ENCODE measurements at places on chromosomes 4 and X.

DNA sequence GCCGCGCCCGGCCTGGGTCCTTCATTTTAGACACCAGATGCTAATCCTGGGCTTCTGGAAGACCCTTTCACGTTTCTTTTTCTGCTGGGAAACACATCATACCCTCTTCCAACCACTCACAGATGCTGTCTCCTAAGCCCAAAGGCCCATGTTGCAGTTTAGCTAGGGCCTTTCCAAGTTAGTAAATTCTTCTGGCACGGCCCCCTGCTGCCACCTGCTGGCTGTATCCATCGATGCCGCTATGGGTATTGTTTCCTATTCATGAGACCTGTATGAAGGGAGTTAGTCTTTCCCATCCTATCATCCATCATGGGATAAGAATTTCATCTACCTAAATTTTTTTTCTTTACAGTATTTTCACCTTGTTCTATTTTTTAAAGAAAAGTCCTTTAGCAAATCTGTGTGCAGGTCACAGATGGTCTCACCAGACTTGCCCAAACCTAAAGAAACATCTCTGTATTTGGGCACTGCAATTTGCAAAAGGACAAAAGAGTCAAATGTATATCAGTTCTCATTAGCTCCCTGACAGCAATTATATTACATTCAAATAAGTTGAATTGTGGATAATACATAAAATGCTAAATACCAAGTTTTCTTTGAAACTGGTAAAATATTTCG is 37.8 kb upstream of the SLC9A7 start:
- peak; percentile 49 for DNase-seq

DNA sequence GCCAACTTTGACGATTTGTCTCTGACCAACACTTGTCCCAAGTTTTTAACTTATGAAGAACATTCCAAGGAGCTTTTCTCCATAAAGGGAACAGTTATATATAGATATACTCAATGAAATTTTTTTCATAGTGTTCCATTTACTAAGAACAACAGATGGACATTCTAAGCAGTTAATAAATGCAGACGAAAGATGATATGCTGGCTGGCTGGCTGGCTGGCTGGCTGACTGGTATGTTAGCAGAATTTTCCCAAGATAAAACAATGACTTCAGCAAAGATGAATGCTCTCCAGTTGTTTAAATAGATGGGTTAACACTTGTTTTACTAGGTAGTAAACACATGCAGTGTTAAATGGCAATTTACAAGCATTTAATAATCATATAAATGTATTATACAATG is 62.2 kb downstream of the SPANXN3 start:
- DNase-seq = peak; percentile 35

- DNase-seq = no peak
Observed at GRCh38 chr4:152065545-152065944, 304.7 kb upstream of the GATB start.

GRCh38 chr4:121397941-121398601 is 17.3 kb upstream of the QRFPR start:
- no peak for DNase-seq

- DNase-seq = peak; percentile 70
Observed at GRCh38 chr4:186144946-186145569, 40.6 kb downstream of the FAM149A start.

DNA sequence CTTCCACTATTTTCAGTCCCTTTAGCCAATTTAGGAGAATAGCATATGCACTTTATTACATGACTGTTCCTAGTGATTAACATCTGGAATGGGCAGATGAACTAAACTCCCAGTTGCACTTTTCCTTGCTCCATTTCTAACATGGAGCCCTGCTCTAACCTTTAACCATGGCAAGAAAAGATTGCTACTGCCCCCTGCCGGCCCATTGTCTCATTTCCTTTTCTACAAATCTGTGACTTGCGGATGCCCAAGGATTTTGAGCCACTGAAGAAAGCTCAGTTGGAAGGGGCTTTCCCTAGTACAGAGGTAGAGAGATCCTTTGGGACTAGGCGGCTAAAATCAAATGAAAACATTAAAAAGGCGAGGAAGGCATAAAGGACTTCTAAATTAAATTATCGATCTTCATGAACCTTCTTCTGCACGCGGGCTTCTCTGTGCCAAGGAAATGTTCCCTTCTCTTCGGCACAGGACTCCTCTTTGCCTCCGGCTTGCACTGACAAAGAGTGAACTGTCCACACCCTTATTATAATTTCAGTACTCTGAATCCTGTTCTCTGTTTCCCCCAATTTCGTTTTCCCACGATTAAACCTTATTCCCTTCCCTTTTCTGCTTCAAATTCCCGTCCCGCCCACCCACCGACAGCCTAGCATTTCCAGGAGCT is 577 bp upstream of the GLRA2 start:
- DNase-seq = peak; percentile 61

- no peak for DNase-seq
Observed at GRCh38 chr4:152988721-152989553, 52.8 kb downstream of the FHDC1 start.

- no peak for DNase-seq
Observed at GRCh38 chrX:107744868-107745267, 30.7 kb downstream of the TSC22D3 start.

DNA sequence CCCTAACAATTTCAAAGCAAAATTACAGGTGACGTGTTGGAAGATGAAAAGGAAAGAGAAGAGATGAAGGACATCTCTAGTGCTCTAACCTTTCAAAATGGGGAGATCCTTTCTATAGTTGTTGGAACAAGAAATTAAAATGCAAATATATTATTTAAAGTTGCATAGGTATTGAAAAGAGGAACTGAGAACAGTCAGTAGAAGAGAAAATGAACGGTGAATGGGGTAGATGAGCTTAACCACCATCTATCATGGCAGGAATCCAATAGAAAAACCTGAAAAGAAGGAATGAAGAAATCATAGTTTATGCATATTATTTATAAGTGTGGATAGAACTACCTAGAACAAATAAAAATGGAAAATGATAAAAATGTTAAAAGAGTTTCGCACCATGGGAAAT is 42.0 kb downstream of the ANXA5 start:
- no peak for DNase-seq

- peak; percentile 62 for DNase-seq
Observed at GRCh38 chr4:84673475-84674240, 90.7 kb downstream of the CDS1 start.

DNA sequence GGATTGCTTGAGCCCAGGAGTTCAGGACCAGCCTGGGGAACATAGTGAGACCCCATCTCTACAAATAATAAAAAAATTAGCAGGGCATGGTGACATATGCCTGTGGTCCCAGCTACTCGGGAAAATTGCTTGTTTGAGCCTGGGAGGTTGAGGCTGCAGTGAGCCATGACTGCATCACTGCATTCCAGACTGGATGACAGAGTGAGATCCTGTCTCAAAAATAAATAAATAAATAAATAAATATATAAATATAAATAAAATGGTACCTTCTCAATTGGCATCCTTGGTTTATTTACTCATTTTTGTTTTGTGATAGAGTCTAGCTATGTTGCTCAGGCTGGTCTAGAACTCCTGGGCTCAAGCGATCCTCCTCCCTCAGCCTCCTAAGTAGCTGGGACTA is 144.2 kb downstream of the CHRNA9 start:
- no peak for DNase-seq

GRCh38 chr4:8721621-8722020 is 129.1 kb downstream of the CPZ start:
- no peak for DNase-seq

DNA sequence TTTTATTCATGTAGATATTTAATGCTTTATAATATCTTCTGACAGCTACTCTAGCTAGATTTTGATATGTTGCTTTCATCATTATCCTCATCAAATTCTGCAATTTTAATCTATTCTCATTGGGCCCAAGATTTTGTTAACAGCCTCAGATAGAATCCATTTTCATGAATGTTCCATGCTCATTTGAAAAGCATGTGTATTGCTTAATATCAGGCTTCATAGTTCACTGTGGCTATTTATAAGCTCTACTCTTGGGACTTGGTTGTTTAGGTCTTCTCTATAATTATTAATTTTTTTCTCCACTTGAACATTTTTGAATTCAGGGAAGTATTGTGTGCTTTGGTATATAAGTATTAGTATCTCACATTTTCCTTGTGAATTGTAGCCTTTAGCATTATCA is 41.8 kb downstream of the RAB40A start:
- no peak for DNase-seq

DNA sequence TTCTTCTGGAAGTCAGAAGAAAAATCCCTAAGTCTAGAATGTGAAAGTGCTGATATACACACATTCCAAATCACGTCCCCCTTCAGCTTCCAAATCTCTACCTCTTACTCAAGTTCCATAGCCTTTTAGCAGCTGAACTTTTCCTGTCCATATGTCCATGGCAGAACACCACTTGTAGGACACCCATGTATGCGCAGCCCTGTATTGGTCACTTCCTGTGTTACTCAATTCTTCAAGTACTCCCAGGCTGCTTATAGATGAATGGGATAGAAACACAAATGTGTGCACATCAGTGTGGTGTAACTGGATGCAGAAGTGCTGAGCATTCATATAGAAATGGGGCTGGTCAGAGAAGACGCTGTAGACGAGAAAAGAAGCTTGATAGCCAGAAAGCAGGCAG is 18.8 kb downstream of the SRPX2 start:
- DNase-seq = no peak

DNA sequence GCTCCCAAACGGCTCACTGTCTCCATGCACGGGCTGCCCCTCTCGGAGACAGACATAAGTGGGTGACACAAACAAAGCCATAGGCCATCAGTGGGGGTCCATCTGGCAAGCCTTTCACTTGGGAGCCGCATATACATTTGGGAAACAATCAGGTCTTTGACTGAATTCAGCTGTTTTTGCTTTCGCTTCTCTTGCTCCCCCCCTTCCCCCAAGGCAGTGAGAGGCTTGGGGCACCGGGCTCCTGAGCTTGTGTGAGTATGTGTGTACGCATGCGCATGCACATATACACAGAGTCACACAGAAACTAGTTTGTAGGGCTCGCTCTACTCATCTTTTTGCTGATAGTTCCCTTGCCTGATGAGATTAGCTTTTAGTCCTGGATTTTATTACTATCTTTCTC is 284.4 kb downstream of the AFF2 start:
- DNase-seq = peak; percentile 1

DNA sequence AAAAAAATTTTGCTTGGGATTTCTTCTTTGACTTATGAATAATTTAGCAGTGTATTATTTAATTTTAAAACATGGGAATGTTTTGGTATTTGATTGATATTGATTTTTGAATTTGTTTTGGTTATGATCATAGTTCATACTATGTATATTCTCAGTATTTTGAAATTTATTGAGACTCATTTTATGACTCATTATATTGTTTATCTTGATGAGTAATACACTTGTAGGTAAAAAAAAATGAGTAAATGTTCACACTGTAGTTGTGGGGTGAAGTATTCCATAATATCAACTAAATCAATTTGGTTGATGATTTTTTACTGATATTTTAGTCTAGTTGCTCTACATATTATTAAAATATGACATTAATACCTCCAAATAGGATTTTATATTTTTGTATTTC is 1142.2 kb downstream of the ADGRL3 start:
- DNase-seq = no peak

DNA sequence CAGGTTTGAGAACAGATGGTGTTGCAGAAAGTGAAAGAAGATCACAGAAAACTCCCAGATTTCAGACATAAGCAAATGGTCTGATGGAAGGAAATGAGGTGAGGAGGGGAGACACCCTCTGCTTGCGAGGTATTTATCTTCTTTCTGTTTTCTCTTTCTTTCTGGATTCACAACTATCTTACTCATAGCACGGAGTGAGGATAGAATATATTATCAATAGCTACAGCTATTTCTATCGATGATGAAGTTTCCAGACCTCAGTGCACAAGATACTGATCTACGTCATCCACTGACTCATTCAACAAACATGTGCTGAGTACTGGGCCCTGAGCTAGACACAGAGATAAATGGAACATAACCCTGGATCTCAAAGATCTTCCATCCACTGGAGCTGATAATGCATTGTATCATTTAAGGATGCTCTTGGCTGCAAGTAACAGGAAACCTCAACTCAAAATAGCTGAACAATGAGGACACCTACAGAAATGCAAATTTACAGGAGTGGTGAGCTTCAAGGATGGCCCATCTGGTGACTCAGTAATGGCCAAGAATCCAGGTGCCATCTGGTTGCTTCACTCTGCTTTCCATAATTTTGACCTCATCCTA is 21.2 kb downstream of the SLC2A9 start:
- no peak for DNase-seq

- no peak for DNase-seq
Observed at GRCh38 chrX:13468096-13468495, 101.3 kb upstream of the EGFL6 start.

DNA sequence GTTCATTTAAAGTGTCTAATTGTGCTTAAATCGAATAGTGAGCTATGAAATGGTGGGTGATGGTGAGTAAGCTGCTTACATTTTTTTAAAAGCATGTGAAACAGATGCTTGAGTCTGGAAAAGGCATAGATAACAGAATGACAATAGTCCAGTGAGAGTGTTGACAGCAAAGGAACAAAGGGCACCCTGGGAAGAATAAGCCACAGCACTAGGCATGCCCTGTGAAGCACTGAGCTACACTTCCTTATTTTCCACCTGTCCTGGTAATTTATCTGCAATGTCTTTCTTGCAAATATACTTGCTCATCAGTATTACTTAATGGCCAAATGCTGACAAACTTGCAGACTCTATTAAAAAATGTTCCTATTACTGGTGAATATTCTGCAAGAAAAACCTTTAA is 168.7 kb downstream of the PRDM5 start:
- DNase-seq = no peak

- peak; percentile 70 for DNase-seq
Observed at GRCh38 chr4:127783026-127783769, 1.1 kb downstream of the HSPA4L start.

GRCh38 chrX:44514272-44514671 is 28.4 kb downstream of the FUNDC1 start:
- no peak for DNase-seq

GRCh38 chrX:17082831-17083230 is 136.4 kb downstream of the REPS2 start:
- no peak for DNase-seq

- no peak for DNase-seq
Observed at GRCh38 chr4:168725930-168726329, 229.1 kb downstream of the PALLD start.

- DNase-seq = peak; percentile 91
Observed at GRCh38 chr4:30717208-30718020, 2.8 kb upstream of the PCDH7 start.

GRCh38 chrX:1390621-1391369 is 1.1 kb downstream of the SLC25A6 start:
- no peak for DNase-seq

DNA sequence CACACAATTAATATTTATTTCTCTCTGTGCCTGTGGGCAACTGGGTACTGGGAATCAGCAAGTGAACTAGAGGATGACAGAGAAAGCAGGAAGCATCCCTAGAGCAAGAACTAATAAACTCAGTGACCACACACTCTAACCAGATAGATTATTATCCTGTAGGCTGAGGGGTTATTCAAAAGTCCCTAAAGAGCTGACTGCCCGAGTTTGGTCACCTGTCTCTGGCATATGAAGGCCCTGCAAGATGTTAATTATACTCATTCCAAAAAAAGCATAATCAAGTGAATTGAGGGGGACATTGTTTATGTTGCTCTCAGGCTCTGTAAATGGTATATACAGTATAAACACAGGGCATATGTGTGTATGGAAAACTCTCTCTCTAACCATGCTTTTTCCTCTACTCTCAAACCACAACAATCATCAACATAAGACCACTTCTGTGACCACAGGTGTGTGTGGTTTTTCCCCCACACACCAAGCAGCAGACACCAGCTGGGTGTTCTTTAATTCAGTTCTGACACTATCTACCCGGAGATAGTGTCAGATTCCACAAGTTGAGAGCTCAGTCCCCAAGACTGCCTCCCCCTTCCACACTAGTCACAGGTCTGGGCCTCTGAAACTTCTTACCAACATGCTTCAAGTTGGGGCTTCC is 6.2 kb upstream of the HPSE start:
- no peak for DNase-seq
